Adipocyte (in vitro differentiated cells): ENCODE measurements at places on chromosomes 1 and 21.

DNA sequence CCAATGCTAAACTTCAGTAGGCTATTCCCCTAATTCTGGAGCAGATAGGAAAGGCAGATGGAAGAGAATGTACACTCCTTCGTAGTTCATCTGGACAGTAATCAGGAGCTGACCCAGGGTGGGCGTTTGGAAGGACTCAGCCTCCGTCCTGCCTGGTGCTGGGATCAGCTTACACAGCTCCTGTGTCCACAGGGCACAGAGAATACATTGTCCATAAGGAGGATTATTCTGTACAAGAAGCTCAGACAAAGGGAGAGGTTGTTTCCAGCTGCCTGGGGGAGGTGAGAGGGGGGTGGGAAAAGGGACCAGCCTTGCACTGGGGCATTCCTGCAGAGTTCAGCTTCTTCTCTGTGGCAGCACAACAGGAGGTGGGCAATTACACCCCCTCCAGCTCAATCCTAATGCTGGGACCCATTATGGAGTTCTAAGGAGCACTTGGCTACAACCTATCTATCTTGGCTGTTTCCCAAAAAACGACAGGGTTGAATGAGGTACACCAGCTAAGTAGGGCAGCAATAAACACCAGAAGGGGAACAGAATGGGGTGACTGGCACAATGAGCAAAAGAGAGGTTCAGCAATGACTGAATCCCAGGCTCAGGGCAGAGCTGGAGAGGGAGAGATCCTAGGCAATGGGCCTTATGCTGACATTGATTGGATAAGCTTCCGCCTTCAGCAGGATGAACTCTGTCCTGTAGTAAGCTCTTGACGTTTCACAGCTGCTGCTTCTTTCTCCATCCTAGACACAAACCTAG is 7.4 kb downstream of the MED8 start:
- DNase-seq, result no peak

- DNase-seq, result peak; percentile 69
Observed at GRCh38 chr1:45326627-45327623, at the start of gene HPDL. Gene HPDL, plus strand, starts transcription at chr1:45326895. Its CDS starts 254 bp downstream, at chr1:45327149.

DNA sequence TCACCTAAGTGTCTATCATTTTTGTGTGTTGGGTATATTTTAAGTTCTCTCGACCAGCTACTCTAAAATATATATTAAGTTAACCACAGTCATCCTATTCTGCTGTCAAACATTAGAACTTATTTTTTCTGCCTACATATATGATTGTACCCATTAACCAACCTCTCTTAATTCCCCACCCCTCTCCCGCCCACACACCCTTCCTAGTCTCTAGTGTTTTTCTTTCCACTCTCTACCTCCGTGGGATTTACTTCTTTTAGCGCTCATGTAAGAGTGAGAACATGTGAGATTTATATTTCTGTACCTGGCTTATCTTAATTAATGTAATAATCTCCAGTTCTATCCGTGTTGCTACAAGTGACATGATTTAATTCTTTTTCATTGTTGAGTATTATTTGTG is 26.6 kb downstream of the KCNK2 start:
- DNase-seq, result no peak

DNA sequence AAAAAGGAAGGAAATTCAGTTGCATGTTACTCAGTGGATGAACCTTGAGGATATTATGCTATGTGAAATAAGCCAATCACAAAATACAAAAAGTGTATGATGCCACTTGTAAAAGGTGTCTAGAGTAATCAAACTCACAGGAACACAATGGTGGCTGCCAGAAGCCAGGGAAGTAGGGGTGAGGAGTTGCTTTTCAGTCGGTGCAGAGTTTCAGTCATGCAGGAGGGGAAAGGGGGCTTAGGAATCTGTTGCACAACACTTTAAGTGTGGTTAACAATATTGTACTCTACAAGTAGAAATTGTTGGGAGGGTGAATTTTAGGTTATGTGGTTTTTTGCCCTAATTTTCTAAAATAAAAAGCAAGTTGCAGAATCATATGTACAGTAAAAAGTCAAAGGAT is 184.2 kb upstream of the RAB4A start:
- no peak for DNase-seq

DNA sequence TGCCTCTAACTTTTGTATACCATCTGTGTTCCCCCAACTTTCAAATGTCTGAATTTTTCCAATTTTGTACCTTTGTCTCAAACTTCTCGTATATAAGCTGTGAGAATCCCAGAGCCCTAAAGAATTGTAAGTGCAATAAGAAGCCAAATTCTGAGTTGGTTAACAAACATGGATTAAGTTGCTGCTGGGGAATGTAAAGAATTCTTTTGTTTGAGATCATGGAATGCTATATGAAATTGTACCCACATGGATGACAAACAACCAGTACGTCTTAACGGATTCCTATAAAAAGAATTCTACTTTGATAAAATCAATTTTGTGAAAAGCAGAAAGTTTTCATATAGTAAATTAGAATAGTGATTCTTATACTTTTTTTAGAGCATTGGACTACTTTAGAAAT is 72.4 kb upstream of the CYP2J2 start:
- peak; percentile 58 for DNase-seq

DNA sequence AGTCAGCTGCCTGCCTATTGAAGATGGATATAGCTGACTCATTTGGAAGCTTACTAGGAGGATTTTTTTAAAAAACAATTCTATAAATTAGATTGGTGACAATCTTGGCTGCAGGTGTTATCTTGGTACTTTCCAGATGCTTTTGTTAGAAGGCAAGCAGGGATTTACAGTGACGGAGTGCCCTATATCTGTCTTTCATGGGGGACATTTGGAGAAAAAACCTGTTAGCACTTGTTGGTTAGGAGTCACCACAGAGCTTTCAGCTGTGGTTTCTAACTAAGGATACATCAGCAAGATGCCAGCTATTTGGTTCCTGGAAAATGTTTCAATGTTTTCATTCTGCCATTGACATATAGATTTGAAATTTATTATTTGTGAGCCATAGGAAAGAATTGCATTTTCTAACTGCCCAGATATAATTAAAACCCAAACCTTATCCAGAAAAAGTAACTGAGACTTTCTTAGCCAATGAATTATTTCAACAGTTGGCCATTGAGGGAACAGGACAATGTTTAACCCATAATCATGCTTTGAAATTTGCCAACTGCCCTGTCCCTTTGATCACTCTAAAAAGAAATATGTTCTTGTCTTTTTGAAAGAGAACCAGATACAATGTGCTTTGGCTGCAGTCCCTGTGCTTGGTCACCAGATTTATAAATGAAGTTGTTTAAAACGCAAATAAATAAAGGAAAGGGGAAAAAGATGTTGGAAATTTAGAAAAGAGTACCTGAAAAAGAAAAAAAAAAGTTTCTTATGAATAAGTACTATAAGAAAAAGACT is 761.0 kb upstream of the CXADR start:
- DNase-seq, result no peak

DNA sequence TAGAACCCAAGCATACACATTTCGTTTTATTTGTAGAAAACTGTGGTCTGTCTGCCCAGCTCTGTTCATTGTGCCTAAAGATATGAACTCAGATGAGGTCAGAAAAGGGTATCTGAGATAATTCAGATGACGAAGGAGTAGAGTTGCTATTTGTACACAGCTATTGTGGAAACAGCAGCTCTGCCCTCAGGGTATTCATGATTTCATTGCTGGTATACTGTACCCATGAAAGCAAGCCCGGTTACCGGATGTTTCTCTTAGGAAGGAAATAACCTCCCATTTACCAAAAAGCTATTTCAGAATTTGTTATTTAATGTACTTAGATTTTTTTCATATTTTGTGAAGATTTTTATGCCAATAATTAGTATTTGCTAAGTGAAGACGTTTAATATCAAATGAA is 37.8 kb downstream of the SMAP2 start:
- no peak for DNase-seq

DNA sequence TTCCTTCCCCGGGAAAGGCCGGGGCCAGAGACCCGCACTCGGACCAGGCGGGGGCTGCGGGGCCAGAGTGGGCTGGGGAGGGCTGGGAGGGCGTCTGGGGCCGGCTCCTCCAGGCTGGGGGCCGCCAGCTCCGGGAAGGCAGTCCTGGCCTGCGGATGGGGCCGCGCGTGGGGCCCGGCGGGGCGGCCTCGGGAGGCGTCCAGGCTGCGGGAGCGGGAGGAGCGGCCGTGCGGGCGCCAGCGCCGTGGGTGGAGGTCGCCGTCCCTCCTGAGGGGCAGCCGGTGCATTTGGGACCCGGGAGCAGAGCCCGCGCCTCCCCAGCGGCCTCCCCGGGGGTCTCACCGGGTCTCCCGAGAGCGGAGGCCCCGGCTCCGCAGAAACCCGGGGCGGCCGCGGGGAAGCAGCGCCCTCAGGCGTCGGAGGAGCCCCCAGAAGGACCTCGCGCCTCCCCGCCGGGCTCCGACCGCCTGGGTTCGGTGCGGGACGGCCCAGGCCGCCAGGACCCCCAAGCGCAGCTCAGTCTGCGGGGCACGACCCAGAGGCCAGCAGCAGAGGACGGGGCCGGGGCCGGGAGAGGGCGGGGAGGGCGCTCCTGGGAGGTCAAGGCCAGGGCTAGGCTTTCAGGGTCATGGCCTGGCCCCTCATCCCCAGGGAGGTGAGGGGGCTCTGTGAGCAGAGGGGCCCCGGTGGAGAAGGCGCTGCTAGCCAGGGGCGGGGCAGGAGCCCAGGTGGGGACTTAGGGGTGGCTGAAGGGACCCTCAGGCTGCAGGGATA is 7.2 kb upstream of the SLX9 start:
- peak; percentile 56 for DNase-seq

DNA sequence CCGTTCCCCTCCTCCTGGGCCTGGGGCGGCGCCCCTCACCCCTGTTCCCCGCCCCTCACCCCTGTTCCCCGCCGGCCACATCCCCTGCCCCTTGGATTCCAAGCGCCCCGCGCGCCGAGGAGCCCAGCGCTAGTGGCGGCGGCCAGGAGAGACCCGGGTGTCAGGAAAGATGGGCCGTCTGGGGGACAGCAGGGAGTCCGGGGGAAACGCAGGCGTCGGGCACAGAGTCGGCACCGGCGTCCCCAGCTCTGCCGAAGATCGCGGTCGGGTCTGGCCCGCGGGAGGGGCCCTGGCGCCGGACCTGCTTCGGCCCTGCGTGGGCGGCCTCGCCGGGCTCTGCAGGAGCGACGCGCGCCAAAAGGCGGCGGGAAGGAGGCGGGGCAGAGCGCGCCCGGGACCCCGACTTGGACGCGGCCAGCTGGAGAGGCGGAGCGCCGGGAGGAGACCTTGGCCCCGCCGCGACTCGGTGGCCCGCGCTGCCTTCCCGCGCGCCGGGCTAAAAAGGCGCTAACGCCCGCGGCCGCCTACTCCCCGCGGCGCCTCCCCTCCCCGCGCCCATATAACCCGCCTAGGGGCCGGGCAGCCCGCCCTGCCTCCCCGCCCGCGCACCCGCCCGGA is at the start of gene TP73:
Gene TP73 (plus strand): TSS at position 587 of the 618 bp plus-strand sequence. CDS start 29,850 bp downstream, outside the sequence.
- peak; percentile 10 for DNase-seq

DNA sequence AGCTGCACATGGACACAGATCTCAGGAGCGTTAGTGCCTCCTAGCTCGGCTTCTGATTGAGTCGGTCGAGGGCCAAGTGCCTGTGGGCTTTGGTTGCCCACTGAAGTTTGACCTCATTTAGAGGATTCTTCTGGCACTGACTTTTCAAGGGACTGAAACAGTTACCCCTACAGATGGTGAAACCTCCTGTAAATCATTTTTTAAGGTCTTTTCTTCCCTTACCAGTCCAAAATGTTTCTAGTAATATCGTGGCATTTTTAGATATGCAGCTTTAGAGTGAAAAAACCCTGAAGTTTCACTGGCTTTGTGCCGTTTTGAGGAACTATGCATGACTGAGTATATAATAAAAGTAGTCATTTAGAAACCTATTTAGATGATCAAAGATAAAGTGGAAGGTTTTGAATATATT is 34.7 kb upstream of the L1TD1 start:
- DNase-seq, result no peak

GRCh38 chr1:15849775-15850324 is 2.3 kb downstream of the SPEN start:
- DNase-seq, result peak; percentile 73

- DNase-seq, result no peak
Observed at GRCh38 chr21:45250914-45251634, 36.6 kb downstream of the POFUT2 start.

DNA sequence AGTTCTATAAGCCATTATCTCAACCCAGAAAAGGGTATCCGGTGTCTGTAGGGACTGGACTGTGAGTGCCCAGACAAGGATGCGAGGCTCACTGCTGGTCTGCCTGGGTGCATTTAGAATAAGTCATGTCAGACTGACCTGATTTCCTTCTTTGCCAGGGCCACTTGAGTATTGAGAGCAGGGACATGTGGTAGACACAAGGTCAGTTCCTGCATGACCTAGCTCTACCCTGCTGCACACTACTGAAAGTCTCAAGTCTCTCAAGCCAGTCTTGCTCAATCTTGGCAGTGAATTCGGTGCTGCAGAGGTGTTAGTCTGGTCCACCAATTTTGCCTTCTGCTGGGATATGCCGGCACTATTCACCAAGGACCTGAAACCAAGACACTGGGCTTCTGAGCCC is 180.1 kb downstream of the C1orf94 start:
- no peak for DNase-seq

GRCh38 chr1:230243583-230244353 is 176.7 kb downstream of the GALNT2 start:
- peak; percentile 26 for DNase-seq

GRCh38 chr1:225881081-225881958 is 860 bp downstream of the TMEM63A start:
- peak; percentile 56 for DNase-seq

DNA sequence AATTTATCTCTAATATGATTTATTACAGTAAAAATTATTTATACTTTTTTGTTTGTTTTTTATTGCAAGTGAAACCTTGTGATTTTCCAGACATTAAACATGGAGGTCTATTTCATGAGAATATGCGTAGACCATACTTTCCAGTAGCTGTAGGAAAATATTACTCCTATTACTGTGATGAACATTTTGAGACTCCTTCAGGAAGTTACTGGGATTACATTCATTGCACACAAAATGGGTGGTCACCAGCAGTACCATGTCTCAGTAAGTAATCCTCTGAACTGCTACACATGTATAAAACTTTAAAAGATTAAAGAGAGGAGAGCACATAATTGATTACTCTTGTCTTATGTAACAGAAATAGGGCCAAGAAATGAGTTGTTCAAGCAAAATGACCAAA is 4.5 kb downstream of the CFHR3 start:
- DNase-seq, result no peak

- peak; percentile 40 for DNase-seq
Observed at GRCh38 chr1:37932759-37933158, 14.1 kb downstream of the INPP5B start.

DNA sequence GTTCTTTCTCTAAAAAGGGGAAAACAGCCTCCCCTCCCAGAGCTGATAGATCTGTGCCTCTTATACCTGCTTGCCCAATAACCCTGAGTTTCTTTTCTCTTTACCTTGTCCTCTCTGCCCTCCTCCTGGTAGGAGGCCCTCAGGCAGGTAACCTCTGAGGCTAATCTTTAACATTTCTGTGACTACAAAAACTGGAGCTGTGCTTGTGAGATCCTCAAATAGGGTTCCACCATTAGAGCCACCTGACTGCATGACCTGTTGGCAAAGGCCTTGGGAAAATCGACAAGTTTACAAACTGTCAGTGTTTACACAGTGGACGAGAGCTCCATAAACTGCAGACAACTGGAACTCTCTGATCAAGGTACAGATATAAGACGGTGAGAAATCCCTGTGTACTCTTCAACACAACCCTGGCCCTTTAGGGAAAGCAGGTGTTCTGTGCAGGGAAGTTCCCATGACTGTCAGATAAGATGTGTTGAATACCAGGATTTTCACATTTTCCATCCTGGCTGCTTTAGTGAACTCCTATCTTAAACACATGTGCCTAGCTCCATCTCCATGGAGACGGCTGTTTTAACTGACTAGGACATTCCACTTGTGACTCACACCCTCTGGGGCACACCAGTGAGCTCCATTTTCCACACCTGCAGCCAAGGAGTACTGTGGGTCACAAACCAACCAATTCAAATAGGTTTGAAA is 38.3 kb downstream of the ECE1 start:
- peak; percentile 90 for DNase-seq

- DNase-seq, result no peak
Observed at GRCh38 chr1:167093846-167094516, at the start of gene STYXL2. Gene STYXL2, plus strand, starts transcription at chr1:167094075. Its CDS starts 775 bp downstream, at chr1:167094850.
